ENCODE measurements at places on chromosomes 1 and 21.

DNA sequence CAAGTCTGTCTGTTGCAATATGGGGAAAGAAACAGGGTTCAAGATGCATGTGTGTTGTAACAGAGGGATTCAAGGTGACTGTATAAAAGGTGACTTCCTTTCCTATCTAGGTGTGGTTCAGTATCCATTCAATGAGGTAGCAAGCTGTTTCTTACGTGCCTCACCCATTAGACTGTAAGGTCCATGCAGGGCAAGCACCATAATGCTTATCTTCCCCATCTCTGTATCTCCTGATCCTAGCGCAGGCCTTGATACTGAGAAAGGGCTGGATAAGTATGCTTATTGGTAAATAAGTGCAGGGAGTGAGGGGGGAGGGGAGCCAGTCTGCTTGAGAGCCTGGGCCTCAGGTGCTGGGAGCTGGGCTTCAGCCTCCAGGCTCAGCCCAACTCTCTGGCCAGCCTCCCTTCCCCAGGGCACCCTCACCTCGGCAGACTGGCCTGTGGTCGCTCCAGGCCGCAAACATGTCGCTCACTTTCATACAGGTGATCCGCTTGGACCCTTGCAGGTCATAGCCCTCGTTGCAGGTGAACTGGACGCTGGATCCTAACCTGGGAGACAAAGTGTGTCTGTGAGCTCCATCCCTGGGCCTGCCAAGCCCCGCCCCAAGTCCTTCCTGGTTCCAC is 44.5 kb upstream of the HMGB4 start:
- DNase-seq = no peak

DNA sequence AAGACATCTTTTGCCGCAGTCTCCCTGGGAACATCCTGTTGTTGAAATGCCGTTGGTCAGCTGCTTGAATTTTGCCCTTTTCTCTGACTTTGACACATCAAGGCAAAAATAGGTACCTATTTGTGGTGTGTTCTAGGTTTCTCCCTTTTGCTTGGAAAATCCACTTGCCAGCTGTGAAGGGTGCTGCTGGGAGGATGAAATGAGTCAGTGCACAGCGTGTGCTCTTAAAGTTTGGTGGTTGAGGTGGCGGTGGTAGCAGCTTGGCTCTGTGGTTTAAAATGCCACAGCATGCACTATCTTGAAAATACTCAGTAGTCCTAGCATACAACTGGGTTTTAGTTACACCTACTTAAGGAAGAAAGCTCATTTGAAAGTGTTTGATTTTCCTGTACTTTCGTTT is 183.8 kb downstream of the DHRS3 start:
- peak; percentile 32 for DNase-seq

- DNase-seq = no peak
Measured at GRCh38 chr1:178781533-178782330, 56.7 kb downstream of the RALGPS2 start.

GRCh38 chr1:29412591-29412990 is 176.3 kb downstream of the PTPRU start:
- no peak for DNase-seq

DNA sequence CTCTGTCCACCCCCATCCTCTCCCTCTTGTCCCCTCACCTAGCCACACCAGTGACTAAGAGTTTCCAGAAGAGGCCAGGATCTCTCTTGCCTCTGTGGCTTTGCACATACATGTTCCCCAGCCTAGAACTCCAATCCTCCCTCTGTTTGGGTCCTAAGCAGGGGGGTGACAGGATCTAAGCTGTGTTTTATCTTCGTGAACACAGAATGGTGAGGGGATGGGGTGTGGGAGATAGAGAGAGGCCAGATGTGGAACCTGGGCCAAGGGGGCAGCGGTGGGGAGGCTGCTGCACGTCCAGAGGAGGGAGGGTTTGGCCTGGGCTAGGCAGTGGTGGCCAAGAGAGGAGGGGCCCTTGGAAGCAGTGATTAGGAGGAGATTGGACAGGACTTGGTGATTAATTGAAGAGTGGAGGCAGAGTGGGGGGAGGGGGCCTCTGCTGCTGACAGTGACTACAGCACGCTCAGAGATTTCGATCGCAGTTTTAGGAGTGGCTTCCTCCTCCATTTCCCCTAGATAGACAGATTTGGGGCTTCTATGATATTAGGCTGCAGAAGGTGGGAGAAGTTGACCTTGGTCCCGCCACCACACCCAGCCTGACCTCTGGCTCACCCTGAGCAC is 17.1 kb upstream of the ADGRB2 start:
- no peak for DNase-seq

- no peak for DNase-seq
Measured at GRCh38 chr21:31524140-31524539, 135.4 kb upstream of the SOD1 start.

GRCh38 chr1:224744521-224744920 is 128.4 kb downstream of the CNIH3 start:
- DNase-seq = no peak

Measured in naive thymus-derived CD8-positive, alpha-beta T cell (primary cell).